MCF 10A (cell line): ENCODE measurements at places on chromosomes 6 and 20. TPM values are rescaled to one million over a fixed set of nuclear protein-coding genes. Genes with fewer than 3 reads are reported as not detected.

DNA sequence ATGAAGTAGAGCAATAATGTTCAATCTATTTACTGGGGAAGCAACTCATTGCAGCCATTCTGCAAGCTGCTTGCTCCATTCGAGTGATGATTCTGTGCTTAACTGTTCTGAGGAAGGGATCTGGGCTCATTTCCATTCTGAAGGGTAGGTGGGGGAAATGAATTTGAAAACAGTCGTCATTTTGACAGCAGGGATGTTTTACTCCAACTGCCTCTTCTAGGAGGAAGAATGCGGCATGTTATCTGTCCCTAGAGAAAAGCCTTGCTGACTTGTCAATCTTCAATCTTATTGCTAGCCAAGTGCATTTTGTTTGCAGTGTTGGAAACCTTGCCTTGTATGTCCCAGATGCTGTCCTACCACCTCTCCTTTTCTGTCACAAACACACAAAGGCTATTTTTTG is 105.9 kb downstream of the PRDM13 start:
- no peaks in the 10 kb centered on the region for H3K4me1 ChIP-seq
- no peaks in the 10 kb centered on the region for H3K36me3 ChIP-seq
- peaks cover 62% of the 10 kb centered on the region for H3K27me3 ChIP-seq
- no peak overlapping the region for H3K27ac ChIP-seq

KCNQ2 gene
- total RNA-seq, result not detected in 2 replicates

GRCh38 chr6:19865178-19865577 is 28.0 kb downstream of the ID4 start:
- H3K27ac ChIP-seq, result no peak overlapping the region
- H3K27me3 ChIP-seq, result peaks cover 21% of the 10 kb centered on the region
- no peak overlapping the region for H3K4me3 ChIP-seq
- no peaks in the 10 kb centered on the region for H3K36me3 ChIP-seq
- no peak for DNase-seq

DNA sequence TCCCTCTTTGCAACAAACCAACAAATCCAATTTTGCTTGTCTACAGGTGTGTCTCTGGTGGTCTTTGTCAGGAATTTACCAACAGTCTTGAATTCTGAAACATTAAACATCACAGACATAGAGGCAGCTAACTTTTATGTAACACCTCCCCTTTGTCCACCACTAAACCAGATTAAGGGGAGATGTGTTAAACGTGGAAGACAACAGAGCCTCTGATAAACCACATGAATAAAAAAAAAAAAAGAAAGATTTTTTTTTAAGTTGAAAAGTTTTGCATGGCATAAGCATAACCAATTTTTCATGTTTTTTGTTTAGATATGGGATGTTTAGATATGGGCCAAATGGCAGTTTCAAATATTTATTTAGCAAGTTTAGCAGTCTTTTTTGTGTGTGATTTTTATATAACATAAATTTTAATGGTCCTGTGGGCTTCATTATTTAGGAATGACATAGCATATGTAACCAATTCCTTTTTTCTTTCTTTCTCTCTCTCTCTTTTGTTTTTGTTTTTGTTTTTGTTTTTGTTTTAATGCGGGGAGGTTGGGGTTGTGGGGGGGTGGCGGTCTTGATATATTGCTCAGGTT is 60.7 kb upstream of the BTN3A2 start:
- peak overlapping the region; percentile 76 for H3K4me3 ChIP-seq
- peaks cover 8% of the 10 kb centered on the region for H3K4me1 ChIP-seq
- peaks cover 9% of the 10 kb centered on the region for H3K36me3 ChIP-seq
- DNase-seq, result no peak
- H3K27ac ChIP-seq, result peak overlapping the region; percentile 93

- peaks cover 73% of the 10 kb centered on the region for H3K36me3 ChIP-seq
- H3K27ac ChIP-seq, result no peak overlapping the region
- DNase-seq, result no peak
- no peak overlapping the region for H3K4me3 ChIP-seq
- H3K27me3 ChIP-seq, result no peaks in the 10 kb centered on the region
Observed at GRCh38 chr6:108648191-108648590, 87.5 kb downstream of the FOXO3 start.

FRK gene
- total RNA-seq, result 0.82 and 0.98 TPM in 2 replicates

DNA sequence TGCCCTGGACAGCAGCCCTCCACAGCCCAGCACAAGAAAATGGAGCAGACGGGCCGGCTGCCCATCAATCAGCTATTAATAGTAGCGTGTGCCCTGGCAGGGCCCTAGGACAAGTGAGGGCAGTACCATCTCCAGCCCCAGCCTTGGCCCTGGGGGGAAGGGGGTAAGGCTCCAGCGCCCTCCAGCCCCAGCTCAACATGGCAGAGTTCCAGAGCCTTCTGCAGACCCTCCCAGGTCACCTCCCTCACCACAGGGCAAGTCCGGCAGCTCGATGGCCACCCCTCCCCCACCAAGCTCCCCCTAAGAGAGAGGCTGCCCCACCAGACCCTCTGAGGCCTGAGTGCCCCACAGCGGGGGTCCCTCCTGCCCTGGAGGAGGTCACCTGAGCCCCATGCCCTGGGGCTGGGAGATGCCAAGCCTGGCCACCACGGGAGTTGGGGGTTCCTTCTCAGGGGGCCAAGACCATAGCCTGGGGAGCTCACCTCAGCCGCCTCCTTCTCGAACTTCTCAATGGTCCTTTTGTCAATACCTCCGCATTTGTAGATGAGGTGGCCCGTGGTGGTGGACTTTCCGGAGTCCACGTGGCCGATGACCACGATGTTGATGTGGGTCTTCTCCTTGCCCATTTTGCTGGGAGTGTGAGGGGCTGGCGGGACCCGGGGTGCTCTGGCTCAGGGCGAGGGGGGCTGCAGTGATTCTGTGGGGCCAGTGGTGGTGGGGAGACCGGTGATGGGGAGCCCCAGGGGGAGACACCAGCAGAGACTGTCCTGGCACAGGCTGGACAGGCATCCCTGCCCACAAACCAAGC is 1.5 kb downstream of the EEF1A2 start:
- peaks cover 4% of the 10 kb centered on the region for H3K36me3 ChIP-seq
- H3K27ac ChIP-seq, result no peak overlapping the region
- no peak for DNase-seq
- no peaks in the 10 kb centered on the region for H3K27me3 ChIP-seq
- no peaks in the 10 kb centered on the region for H3K4me1 ChIP-seq

ADA gene
- 5.1 and 6.0 TPM in 2 replicates for total RNA-seq
